ENCODE measurements at places on chromosomes 5 and 9.

- no peak for DNase-seq
Observed at GRCh38 chr5:57581772-57582171, 99.2 kb upstream of the ACTBL2 start.

DNA sequence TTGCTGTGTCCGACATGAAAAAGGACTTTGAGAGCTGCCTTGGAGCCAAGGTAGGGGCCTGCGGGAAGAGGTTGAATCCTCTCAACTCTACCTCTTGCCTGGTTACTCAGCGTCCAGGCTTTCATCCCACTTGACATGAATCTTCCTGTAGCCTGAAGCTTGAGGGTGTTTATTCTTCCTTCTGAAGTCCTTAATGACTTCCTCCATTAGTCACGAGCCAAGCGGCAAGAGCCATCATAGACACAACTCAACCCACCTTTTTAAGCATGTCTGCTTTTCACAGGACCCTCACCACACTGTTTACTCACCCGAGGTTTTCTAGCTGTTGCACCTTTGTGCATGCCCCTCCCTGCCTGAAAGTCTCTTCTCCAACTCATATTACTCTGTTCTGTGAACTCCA lies 40.2 kb downstream of the ACO1 start:
- DNase-seq, result no peak

DNA sequence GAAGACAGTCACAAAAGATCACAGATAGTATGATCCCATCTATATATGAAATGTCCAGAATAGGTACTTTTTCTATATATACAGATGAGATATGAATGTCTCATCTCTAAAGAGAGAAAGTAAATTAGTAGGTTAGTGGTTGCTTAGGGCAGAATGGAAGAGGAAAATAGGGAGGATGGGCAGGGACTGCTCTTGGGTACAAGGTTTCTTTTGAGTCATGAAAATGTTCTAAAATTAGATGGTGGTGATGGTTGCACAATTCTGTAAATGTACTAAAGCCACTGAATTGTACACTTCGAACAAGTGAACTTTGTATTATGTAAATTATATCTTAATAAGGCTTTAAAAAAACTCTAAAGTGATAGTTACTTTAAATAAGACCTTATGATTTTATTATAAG lies 59.6 kb upstream of the GRAMD2B start:
- DNase-seq, result no peak

DNA sequence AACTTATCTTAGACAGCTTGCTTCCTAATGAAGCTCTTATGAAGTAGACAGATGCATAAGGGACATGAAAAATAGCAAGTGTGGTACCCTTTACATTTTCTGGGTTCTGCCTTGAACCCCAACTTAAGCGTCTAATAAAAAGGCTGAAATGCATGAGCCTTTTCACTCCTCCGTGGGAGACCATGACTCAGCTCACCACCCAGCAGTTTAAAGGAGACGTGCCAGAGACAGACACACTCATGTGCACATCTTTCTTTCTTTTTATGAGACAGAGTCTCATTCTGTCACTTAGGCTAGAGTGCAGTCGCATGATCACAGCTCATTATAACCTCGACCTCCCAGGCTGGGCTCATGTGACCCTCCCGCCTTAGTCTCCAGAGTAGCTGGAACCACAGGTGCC lies 22.3 kb downstream of the CTXN3 start:
- no peak for DNase-seq
